ENCODE measurements at places on chromosomes 16 and 17.

GRCh38 chr17:35555691-35556090, 4.9 kb downstream of the SLFN14 start:
- no peak for DNase-seq

DNA sequence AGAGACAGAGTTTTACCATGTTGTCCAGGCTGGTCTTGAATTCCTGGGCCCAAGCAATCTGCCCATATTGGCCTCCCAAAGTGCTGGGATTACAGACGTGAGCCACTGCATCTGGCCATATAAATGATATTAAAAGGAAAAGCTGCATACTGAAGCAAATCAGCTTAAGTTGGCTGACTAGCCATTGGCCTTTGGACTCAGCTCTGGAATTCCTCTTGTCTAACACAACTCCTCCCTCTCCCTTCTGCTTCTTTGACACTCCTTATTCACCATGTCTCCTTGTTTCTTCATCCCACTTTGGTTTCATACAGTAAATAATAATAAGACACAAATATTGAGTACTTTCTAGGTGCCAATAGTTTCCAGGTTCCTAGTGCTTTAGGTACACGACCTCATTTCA, 7.5 kb downstream of the KRT12 start:
- DNase-seq: no peak

- DNase-seq: no peak
Observed at GRCh38 chr16:72612256-72612655, 435.7 kb downstream of the ZFHX3 start.

DNA sequence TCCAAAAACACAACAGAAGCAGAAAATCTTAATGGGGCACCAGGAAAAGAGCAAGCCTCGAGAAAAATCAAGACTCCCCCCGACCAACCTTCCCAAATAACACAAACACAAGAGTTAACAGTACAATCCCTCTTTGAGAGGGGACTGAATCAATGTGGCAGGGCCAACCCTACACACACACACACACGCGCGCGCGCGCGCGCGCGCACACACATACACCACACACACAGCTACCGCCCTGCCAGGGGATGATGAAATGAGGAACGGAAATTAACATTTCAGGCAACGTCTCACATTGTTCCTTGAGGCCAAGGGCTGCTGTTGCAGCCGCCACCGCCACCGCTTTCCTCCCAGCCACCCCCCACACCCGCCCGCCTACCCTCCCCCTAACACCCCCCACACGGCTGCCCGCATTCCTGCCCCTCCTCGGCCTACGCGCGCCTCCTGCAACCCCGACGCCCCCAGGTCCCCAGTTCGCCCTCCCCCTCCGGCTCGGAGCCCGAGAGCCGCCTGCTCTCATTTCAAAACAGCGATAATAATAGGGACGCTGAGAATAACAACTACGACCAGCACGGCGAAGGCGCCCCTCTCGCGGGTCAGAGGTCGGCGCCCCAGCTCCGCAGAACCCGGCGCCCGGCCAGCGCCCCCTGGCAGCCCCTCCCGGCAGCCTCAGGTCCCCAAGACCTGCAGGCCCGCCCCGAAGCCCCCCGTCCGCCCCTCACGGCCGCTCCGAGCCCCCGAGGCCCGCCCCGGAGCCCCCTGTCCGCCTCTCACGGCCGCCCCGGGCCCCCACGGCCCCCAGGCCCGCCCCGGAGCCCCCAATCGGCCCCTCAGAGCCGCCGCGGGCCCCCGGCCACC, 1.1 kb downstream of the ANKRD11 start:
- DNase-seq: peak; percentile 80

DNA sequence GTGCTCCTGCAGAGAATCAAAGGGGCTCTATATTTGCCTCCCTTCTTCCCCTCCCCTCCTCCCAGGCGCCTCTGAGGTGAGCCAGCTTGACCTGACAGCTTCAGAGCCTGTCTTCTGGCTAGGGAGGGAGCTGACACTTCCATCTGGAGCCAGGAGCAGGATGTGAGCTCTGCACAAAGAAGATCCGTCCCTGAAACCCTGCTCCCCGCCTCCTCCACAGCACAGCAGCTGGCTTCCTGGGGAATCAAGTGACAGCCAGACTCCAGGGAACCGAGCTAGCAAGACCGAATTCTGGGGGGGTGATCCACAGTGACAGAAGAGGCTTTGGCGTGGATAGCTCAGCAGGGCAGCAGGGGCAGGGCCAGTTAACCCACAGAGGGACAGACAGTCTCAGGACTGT, 37.2 kb downstream of the CCDC182 start:
- DNase-seq: no peak
